EH (cell line): ENCODE measurements at places on chromosomes 2 and 18.

DNA sequence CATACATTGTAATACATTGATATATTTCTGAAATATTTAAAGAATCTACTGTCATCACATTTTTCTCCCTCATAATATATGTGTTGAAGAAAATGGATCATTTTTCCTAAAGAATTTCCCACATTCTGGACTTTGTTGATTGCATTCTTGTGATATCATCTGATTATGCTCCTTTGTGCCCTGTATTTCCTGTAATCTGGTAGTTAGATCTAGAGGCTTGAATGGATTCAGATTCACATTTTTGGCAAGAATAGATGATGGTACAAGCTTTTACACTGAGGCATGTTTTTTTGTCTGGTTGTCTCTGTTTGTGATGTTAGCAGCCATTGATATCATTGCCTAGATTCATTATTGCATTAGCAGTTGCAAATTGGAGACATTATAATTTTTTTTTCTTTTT is 13.4 kb downstream of the UBXN2A start:
- peak; percentile 10 for DNase-seq

DNA sequence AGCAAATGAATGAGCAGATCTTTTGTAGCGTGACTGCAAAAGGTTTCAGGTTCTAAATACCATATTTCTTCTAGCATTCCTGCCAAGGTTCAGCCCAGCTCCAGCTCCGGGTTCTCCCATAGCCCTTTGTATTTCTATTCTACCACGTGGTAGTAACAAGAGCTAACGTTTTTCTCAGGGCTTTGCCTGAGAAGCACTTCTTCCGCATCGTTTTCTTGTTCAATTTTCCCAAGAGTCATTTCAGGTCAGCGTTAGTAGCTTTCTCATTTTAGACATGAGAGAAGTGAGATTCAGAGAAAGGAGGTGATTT is 120.1 kb upstream of the MYCN start:
- no peak for DNase-seq

GRCh38 chr2:76009484-76009883 is 298.8 kb upstream of the GCFC2 start:
- DNase-seq, result no peak

DNA sequence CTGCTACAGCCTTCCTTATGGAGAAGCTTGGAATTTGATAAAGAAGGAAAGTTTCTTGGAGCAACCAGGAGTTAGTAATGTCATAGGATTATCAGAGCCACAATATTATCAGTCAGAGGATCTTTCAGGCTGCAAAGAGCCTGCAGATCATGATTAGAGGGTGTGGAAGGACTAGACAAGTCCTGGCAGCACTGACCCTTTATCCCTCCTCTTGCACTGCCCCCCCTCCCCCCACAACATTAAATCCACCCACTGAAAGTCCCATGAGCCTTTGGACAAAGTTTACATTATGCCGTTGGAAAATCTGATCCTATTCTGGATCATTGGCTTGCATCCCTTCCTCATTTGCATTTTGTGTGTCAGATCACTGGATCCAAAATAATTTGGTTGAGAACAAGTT is 18.7 kb upstream of the IMPA2 start:
- no peak for DNase-seq

DNA sequence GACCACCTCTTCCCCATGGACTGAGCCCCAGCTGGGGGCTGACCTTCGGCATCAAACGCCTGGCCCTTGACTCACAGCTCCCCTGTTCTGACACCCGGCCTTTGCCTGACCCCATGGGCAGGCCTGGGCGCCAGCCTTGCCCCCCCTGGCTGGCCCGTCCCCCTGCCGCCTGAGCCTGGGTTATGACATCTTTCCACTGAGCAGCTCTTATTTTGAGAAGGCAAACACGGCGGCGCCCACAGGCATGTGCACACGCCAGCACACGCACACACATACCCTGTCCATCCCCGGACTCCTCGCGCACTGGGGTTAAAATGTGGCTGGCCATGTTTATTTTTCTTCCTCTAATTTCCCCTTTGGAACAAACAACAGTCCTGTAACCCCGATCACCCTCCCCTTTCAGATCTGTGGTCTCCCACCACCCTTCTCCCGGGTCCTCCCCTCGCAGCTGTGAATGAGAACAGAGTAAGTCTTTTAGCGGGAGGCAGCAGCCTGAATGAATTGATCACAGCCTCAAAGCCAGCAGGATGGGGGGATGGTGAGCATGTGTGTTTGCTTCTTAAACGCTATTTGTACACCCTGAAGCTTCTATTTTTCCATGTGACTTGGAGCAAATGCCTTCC is 11.8 kb upstream of the ATOH8 start:
- DNase-seq, result peak; percentile 97

DNA sequence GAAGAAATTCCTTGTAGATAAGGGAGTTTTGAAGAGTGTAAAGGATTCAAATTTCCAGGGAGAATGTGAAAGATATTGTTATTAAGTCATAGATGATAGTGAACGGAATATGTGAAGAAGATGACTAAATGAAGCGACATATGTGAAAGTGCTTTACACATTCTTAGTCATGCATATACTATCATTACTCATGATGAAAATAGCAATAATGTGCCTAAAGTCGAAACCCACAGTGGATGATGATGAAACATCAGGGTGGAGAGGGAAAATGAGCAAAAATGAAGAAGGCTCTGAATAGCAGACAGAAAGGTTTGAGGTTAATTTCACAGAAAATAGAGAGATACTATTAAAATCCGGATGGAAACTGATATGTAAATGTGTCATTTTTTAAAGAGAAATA is 1237.1 kb downstream of the LRP1B start:
- peak; percentile 70 for DNase-seq

DNA sequence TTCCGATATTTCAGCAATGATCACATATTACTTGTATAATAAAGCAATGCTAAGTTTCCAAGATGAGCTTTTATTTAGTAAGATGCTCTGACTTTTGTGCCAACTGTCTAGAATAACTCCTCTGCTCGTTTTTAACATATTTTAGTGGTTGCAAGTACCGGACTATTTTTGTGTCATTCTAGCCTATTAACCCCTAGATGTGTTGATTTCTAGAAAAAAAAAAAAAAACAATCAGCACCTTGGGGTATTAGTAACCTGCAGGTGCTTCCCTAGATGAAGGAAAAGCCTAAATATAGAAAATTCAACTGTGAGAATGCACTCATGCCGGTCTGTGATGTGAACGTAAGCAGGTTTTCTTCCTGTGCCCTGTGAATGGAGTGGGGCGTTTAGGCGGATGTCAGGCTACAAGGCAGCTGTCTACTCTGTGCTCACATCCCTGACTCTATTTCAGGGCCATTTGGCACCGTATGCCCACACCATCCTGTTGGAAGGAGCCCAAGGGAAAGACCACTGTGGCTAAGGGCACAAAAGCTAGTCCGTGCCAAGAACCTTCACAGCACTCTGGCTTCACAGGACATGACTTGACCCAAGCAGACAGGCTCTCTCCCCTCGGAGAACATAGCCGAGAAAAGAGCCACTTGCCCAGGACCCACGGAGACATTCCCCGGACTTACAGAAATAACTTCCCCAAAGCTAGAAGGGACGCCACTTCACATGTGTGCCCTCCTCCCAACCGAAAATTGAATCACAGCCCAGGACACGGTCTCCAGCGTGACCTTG is 60.9 kb upstream of the AGAP1 start:
- no peak for DNase-seq

DNA sequence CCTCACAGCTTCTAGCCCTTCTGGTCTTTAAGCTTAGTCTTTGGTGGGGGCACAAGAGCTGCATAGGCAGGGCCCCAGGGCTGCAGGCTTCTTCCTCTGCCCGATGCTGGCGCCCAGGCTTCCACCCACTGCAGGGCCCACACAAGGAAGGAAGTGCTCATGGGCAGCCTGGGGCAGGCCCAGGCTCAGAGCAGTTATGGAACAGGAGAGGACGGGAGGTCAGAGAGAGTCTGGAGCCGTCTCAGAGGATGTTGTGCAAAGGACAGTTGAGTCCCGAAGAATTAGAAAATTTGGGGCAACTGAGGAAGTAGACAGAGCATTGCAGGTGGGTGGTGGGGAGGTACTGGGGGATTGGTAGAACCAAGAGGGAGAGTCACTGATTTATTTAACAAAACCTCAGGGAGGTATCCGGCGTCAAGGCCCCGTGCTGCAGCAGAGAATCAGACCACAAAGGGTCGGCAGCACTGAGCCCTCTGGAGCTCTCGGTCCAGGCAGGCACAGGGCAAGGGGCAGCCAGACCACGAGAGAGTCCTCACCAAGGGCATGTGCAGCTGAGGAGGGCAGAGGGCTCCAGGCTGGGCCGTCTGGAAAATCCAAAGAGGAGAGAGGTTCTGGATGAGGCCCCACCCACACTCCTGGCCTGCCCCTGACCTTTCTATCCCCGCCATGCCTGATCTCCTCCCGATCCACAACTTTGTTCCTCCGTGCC is 110.8 kb upstream of the GLI2 start:
- no peak for DNase-seq

GRCh38 chr2:102547462-102547861 is 71.9 kb upstream of the SLC9A2 start:
- DNase-seq, result no peak

DNA sequence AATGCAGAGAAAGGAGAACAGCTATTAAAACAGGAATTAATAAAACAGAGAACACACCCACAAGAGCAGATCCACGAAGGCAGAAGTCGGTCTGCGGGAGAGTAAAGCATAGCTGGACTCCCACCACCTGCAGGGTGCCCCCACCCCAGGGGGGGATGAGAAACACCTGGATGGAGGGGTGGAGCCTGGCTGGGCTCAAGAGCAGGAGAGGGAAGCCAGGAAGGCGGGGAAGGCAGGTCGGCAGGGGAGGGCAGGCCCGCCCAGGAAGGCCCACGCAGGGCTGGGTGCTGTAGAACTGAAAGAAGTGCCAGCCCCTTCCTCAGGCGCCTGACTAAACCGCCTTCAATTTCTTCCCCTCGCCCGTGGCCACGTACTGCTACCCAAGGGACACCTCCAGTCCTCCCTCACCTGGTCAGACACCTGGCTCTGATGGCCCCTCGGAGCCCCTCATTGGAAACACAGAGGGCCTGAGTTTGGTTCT is 175.4 kb downstream of the HDAC4 start:
- no peak for DNase-seq

DNA sequence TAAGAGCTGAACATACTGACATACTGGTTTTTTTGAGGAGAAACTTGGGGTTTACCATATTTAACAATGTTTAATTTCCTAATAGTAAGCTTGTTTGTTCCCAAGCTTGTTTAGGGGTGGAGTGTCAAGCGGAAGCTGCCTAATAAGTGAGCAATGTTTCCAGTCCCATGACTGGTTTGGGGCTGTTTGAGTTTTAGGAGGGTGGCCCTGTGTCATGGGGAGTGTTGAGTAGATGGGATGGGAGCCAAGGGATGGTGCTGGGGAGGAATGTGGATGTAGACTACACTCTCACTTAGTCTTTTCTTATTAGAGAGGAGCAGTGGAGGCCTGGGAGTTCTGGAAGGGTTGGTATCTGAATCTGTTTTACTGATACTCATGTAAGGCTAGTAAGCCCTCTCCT is 128.5 kb downstream of the TANC1 start:
- peak; percentile 51 for DNase-seq

GRCh38 chr2:121689356-121689755 is 40.1 kb upstream of the CLASP1 start:
- DNase-seq, result peak; percentile 62

DNA sequence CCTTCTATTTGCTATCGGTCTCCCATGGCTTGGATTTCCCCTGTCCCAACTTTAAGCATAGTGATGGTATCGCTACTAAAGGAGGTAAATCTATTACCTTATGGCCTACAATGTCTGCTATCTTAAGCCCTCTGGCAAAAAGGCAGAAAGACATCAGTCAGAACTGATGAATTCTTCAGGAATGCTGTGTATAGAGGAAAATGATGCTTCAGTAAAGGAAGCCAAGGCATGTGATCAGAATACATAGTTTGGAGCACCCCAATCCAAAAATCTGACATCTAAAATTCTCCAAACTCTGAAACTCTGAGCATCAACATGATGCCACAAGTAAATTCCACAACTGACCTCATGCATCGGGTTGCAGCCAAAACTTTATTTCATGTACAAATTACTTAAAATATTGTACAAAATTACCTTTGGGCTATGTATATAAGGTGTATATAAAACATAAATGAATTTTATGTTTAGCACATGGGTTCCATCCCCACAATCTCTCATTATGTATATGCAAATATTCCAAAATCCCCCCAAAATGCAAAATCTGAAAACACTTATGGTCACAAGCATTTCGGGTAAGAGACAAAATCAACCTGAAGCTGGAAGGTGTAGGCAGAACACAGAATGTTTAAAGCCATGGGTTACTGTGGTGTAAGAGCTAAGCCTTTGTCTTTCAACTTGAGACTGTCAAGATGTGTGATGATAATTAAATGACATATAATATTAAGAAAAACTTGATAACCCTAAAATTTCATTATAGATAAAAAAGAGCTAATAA is 66.2 kb downstream of the CUL3 start:
- DNase-seq, result peak; percentile 78

- DNase-seq, result peak; percentile 93
Measured at GRCh38 chr2:191688934-191689695, 11.2 kb downstream of the NABP1 start.

- peak; percentile 95 for DNase-seq
Measured at GRCh38 chr2:218081695-218082094, 12.6 kb downstream of the RUFY4 start.

GRCh38 chr2:135743860-135744259 is 2.2 kb downstream of the UBXN4 start:
- peak; percentile 8 for DNase-seq

GRCh38 chr2:230267556-230267955 is 42.0 kb downstream of the SP140 start:
- no peak for DNase-seq

GRCh38 chr2:231359441-231359840 is 36.1 kb upstream of the B3GNT7 start:
- no peak for DNase-seq

DNA sequence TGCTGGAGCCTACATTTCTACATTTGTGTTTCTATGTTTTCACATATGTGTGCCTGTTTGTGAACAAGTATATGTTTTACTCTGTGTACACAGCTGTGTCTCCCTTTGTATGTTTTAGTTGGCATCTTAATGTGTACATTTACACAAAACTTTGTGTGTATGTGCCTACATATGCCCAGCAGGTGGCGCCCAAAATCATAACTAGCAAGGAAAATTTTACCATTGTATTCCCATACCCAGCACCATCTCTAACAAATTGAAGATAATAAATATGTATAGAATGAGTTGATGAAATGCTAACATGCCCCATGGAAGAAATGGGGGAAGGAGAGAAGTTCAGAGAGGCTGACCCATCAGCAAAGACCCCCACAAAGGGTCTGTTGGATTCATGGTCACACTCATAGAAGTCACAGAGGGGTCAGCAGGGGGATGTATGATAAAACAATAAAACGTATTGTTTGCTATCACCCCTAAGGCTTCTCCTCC is 48.1 kb downstream of the PKDCC start:
- DNase-seq, result peak; percentile 76

GRCh38 chr2:975095-975494 is 24.4 kb downstream of the SNTG2 start:
- DNase-seq, result no peak
